Gastroesophageal sphincter (tissue), 4 donors: ENCODE measurements at places on chromosomes 3 and 15. TPM values are rescaled to one million over a fixed set of nuclear protein-coding genes. Genes with fewer than 3 reads are reported as not detected.

The GNAT1 gene
- total RNA-seq = not detected

The LRTM1 gene
- not detected for total RNA-seq

The FGF7 gene
- 106 TPM for total RNA-seq

The PLCH1 gene
- total RNA-seq = 0.35 TPM

The ONECUT1 gene
- total RNA-seq = not detected

The ENTPD3 gene
- total RNA-seq = 0.58 TPM

The CDHR4 gene
- not detected for total RNA-seq

The ROPN1 gene
- total RNA-seq = 0.93 TPM

GRCh38 chr3:131846296-131846924, 188.4 kb downstream of the CPNE4 start:
- no peak for ATAC-seq

GRCh38 chr3:15976524-15976923, 178.7 kb upstream of the ANKRD28 start:
- no peak for ATAC-seq

DNA sequence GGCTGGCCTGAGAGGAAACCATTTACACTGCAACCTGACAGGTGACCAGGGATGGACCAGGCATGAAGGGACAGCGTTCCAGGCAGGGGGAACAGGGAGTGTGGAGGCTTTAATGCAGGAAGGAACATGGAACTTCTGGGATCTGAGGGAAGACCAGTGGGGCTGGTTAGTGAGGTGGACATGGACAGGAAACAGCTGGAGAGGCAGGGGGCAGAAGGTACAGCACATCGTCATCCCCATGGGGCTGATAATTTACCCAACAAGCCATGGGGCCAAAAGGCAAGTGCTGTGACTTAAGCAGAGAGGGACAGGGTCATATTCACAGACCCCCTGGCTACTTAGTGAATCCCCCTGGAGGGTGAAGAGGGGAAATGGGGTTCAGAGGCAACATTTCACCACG, 77.0 kb upstream of the LARS2 start:
- ATAC-seq = no peak

DNA sequence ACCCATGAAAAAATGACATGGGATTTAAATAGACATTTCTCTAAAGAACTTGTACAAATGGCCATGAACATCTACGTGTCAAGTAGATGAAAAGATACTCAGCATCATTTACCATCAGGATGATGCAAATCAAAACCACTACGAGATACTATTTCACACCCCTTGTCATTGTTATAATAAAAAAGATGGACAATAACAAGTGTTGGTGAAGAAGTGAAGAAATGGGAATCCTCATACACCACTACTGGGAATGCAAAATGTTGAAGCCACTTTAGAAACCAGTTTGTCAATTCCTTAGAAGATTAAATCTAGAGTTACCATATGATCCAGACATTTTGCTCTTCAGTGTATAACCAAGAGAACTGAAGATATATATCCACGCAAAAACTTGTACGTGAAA, 57.9 kb downstream of the TIMP4 start:
- no peak for ATAC-seq

- no peak for ATAC-seq
Observed at GRCh38 chr3:139227827-139228226, 116.0 kb upstream of the MRPS22 start.

GRCh38 chr3:4038351-4038750, 239.1 kb downstream of the LRRN1 start:
- no peak for ATAC-seq

GRCh38 chr3:43997316-43997715, 244.4 kb upstream of the TOPAZ1 start:
- ATAC-seq = no peak

DNA sequence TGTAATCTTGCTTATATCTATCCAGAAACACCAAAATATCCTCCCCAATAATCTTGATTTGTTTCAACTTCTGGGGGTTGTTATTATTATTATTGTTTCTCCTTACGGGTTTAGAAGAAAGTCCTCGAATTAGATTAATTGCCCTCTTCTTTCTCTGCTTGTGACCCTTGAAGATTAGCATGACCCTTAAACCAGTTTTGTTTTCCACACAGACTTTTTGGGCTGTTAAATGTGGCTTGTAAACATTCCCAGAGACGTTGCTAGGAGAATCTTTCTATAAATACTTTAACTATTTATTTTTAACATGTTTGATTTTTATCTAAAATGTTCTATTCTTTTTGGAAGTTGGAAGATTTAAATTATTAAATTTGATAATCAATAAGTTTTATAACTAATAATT, 4.3 kb upstream of the SUCNR1 start:
- no peak for ATAC-seq

DNA sequence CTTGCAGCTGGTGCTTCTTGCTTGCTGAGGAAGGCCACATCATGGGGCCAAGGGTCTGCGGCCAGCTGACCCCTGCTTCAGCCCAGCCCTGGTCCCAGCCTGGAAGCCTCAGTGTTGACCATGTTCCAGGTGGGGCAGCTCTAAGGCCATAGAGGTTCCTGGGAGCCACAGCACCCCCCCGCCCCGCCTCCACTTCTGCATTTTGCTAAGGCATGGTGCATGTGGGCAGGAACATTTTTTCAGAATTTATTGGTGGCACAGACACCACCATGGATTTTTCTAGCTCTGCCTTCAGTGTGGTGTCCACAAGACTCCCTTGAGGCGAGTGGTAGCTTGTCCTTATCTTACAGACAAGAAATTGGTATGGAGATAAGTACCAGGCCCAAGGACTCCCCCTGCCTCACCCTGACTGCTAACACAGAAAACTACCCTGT, 1.9 kb upstream of the CHST14 start:
- no peak for ATAC-seq

GRCh38 chr15:87710406-87710805, 546.1 kb downstream of the NTRK3 start:
- no peak for ATAC-seq

DNA sequence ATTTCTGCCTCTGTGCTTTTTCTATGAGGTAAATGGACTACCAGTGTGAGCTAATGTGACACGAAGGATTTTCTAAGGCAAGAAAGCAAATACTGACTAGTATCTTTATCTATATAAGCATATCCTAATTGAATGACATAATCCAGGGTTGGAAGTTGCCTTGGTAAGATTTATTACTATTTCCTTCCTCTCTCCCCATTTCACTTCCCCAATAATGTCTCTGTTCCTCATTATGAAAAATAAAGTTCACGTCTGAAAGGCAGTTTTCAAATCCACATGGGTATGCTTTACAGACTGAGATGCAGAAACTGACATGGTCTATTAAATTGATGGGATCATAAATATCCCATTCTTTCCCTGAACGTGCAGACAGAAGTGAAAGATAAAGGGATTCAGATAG, 86.0 kb downstream of the DTWD1 start:
- ATAC-seq = no peak

DNA sequence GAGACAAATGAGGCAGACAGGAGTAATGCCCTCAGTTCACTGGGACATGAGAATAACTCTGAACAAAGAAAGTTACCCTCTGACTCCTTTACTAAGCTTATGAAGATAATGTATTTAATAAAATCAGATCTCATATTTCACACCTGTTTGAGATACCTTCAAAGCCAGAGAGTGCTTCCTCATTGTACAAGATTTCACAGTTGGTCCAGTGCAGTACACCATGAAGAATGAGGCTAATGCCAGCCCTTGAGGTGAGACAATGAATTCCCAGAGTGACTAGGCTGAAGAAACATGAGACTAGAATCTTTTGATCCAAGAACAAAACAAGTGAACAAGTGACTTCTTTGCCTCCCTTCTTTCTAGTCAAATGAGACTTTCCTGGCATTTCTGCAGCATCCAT, 1133.8 kb downstream of the TUSC7 start:
- ATAC-seq = no peak

- ATAC-seq = no peak
Observed at GRCh38 chr15:77186594-77187011, 115.7 kb upstream of the TSPAN3 start.

- ATAC-seq = no peak
Observed at GRCh38 chr15:43534897-43535296, 17.5 kb downstream of the MAP1A start.

GRCh38 chr15:89662893-89663626, 7.8 kb upstream of the KIF7 start:
- peak; percentile 82 for ATAC-seq

DNA sequence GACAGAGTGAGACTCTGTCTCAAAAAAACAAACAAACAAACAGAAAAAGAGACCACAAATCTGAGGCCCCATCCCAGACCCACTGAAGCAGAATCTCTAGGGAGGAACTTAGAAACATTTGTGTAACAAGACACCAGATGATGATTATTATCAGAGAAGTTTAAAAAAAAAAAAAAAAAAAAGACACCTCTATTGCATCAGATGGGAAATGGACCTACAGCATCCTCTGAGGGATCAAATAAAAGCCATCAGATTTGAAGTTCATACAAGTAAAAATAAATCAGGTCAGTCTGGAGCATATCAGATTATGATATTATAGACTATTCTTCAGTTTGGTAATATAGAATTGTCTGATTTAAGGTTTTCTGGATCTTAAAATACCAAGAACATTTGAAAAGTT, 21.9 kb upstream of the LIPC start:
- ATAC-seq = no peak

DNA sequence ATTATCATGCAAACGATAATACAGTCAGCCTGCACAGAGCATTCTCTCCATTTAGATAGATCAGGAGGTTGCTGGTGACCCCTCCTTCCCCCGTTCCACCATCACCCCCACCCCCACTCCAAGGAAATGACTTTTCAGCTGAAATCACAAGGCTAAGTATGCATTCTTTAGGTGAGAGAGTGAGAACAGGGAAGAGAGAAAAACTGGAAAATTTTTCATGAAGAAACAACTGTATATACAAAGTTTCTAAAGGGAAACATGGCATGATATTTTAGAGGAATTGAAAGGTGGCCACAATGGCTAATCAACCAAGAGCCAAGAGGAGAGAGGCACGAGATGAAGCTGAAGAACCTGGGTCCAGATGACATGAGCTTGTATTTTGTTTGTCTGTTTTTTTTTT, 22.2 kb downstream of the BCL2A1 start:
- ATAC-seq = no peak

DNA sequence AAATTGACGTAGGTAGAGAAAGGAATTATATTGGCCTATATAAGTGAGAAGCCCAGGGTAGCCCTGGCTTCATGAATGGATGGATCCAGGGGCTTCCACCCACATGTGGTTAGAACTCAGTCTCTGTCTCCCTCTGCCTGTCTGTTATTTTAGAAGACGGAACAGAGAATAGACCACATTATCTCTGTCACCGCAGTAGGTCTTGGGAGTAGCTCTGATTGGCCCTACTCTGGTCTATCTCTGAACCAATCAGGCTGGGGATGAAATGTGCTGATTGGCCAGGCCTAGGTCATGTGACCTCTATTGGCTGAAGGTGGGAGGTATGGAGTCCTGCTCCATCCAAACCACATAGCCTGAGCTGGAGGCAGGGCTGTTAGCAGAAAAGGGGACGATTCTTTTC, 143.0 kb upstream of the PRR23C start:
- no peak for ATAC-seq

DNA sequence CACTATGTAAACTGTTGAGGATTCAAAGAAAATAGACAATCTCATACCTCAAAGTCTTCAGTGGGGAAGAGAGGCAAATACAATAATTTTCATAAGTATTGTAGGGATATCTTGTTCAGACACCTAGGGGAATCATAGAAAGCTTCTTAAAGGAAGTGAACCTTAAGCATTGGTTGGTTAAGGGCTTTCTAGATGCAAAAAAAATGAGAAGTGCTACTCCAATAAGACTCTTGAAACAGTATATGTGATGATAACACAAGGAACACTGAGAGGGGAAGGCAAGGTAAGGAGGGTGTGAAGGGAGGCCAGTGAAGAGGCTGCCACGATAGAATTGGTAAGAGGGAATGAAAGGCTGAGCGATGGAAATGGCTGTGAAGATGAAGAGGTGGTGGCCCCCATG, 104.1 kb downstream of the TPRG1 start:
- no peak for ATAC-seq

- ATAC-seq = no peak
Observed at GRCh38 chr3:38650248-38650951, 913 bp upstream of the SCN5A start.

DNA sequence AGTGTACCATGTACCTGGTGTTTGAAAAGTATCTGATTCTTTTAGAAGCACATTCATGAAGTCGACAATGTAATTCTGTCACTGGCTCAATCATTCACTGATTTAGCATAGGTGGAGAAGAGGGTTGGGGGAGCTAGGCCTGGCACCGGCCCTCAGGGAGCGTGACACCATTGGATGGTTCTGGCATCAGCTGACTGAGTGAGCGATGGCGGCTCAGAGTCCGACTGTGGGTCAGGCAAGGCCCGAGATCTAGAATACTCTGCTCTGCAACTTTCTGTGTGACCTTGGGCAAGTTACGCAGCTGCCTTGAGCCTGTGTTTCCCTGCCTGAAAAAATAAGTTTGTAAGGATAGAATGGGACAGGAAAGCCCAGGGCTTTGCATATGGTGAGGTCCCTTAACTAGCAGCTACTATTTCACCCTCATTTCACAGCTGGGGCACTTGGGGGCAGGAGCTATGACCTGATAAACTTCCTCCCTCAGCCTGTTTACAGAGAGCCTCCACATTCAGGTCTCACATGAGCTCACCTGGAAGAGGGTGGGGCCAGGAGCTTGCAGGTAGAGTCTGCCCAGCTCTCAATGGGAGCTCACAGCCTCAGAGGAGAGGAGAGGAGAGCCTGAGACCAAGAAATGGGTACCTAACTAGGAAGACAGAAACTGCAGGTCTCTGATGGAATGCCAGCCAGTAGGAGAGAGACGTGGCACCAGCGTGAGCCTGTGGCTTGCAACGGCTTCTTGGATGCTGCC, 153.7 kb upstream of the TLE3 start:
- no peak for ATAC-seq

- no peak for ATAC-seq
Observed at GRCh38 chr15:50484781-50485180, 60.6 kb downstream of the USP8 start.

- ATAC-seq = no peak
Observed at GRCh38 chr15:67405208-67406191, 115.4 kb upstream of the C15orf61 start.

DNA sequence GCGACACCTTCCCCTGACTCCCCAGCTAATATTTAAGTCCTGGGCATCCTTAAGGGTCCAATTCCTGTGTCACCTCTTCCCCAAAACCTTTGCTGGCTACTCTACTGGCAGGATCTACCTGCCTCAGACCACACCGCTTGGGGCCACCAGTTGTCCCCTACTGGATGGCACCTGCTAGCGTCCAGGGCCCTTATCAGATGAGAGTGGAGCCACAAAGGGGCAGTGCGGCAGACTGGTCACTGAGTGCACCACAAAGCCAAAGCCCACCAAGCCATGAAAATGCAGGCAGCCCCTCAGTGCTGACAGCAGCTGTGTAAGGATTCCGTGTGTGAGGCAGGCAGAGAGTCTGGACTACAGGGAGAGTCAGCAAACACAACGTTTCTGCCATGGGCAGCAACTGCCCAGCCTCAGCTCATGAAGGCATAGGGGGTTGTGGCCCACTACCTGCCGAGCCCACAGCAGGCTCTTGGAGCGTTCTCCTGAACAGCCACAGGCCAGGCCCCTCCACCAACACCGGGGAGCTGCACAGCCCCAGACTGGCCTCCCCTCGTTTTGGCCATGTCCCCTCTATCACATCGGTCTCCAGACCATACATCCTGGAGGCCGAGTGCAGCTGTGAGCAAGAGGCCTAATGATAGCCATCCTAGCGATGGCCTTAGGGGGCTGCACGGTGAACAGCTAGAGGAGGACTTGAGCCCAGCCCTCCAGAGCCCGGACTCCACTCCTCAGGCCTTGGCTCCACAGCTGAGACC, 32.3 kb downstream of the ALDH1L1 start:
- peak; percentile 4 for ATAC-seq

- ATAC-seq = no peak
Observed at GRCh38 chr3:33926998-33927605, 128.7 kb downstream of the PDCD6IP start.

- ATAC-seq = no peak
Observed at GRCh38 chr3:53809764-53810400, 36.3 kb downstream of the CHDH start.
